ENCODE measurements at places on chromosomes 7 and 10.

- DNase-seq = no peak
Observed at GRCh38 chr10:34689053-34689452, 126.0 kb downstream of the PARD3 start.

GRCh38 chr10:126598009-126598408 is 72.5 kb downstream of the C10orf90 start:
- no peak for DNase-seq

GRCh38 chr7:19116121-19117090 is 1.0 kb downstream of the TWIST1 start:
- DNase-seq = no peak

DNA sequence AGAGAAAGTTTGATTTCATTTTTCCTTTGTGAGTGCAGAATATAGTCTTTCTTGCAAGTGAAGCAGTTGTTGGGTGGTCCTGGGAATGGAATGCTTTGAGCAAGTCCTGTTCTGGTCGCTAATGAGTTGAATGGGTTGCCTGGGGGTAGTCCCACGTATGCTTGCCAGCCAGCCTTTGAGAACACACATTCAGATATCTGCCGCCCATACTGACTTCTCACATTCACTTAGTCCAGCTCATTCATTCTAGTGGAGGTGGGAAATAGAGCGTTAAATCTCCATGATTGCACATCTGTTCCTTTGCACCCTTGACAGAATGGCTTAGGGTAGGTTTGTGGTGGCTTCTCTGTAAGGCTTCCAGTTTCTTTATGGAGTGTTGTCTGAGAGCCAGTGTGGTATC is 256.6 kb downstream of the SORCS3 start:
- no peak for DNase-seq

DNA sequence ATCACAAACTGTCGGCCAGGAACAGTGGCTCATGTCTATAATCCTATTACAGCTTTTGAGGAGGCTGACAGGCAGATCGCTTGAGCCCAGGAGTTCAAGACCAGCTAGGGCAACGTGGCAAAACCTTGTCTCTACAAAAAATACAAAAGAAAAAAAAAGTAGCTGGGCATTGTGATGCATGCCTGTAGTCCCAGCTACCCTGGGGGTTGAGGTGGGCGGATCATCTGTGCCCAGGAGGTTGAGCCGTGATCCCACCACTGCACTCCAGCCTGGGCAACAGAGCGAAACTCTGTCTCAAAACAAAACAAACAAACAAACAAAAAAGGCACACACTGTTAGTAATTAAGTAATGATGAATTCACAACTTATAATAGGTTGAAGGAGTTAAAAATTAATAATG is 441.5 kb upstream of the PCDH15 start:
- DNase-seq = no peak

DNA sequence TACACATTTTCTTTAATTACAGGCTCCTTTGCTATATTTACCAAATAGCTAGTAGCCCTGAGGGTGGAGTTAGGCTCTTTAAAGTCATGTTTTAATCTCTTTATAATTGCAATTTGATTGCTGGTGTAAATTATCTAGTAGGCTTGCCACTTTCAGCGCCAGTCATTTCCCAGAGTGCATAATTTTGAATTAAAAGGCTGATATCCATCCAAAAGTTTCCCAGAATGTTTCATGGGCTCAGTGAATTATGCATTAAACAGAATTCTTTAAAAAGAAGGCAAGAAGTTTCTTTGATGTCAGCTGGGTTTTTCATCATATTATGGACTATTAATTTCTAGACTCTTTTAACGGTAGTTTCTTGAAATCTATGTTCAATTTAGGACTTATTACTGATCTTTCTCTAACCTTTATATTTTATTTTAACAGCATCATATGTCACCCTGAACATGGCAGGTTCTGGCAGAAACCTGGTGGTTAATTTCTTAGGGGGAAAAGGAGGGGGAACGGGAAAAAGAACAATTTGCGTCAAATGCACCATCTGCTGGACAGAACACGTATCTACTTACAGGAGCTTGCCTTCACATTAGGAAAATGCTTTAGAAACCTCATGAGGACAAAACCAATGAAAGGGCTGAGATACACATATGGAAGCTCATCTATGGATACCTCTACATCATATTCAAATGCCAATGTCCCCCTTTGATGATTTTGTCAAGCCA is 171.1 kb downstream of the GRM3 start:
- DNase-seq = no peak
